ENCODE measurements at places on chromosomes 16 and 17.

DNA sequence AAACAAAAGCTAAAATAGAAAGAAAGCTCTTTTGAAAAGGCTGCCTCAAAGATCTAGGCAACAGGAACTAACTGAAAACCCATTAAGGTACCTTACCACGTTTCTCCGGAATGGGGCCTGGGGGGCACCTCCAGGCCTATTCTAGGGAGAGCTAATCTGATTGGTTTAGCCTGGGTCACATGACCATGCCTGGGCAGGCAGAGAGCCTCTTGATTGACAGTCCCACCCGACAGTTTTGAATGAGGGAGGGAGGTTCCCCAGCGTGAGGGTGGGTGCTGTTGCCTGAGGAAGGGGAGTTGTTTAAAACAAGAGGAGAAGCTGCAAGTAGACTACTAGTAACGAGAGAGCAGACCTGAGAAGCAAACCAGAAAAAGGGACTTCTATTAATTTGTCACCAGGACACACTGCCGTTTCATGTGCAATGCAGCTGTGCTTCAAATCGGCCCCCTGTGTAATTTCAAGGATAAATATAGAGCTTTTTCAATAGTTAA lies 143.4 kb upstream of the HS3ST2 start:
- no peak for DNase-seq

DNA sequence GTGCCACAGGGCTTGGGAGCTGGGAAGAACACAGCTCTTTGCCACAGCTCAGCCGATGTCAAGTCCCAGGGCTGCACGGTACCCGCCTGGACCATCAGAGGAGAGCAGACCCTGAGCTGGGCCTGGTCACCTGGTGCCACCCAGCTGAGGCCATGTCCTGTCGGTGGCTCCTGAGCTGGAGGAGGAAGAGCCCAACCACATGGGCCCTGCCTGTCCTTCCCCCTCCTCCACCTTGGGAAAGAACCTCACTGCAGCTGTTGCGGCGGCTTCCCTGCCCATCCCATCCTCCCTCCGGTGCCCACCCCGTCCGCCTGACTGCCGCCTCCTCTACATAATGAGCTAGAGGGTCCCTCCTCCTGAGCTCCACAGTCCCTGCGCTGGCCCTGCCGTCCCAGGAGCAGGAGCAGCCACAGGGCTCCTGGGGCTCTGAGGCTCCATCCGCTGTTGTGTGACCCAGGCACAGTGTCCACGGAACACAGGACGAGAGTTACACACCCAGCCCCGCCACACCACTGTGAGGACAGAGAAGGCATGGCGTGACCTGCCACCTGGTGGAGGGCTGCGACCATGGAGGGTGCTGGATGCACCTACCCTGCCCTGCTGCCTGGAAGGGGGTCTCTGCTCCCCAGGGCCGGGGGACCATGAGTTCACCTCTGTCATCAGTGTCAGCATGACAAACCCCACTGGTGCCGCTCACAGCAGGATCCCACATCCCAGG lies 21.4 kb upstream of the CHMP6 start:
- no peak for DNase-seq

GRCh38 chr17:57899822-57900221 lies 50.0 kb upstream of the MRPS23 start:
- no peak for DNase-seq

DNA sequence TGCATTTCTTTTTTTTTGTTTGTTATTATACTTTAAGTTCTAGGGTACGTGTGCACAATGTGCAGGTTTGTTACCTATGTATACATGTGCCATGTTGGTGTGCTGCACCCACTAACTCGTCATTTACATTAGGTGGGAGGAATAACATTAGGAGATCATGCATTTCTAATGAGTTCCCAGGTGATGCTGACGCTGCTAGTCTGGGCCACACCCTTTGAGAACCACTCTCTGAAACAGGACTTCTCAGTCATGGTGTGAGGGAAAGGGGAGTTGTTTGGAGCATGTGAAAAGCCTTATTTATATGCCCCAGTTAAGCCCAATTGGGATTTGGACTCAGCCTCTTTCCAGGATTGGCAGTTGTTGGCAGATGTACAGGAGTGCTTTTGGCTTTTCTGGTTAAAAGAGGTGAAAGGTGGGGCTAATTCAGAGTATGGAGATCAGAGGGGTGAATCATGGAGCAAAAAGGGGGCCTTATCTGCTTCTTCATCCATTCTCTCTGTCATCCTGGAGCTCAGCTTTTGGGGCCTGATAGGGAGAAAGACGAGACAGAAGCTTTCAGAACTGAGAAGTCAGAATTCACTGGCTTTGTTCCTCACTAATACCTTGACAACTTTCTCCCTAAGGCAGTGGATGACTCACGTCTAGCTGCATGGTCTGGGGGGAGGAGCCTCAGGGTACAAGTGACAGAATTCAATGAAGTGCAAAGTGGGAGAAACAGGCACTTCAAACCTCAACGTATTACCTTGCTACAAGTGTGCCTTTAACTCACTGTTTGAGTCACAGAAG lies 180.0 kb upstream of the CACNG3 start:
- no peak for DNase-seq

DNA sequence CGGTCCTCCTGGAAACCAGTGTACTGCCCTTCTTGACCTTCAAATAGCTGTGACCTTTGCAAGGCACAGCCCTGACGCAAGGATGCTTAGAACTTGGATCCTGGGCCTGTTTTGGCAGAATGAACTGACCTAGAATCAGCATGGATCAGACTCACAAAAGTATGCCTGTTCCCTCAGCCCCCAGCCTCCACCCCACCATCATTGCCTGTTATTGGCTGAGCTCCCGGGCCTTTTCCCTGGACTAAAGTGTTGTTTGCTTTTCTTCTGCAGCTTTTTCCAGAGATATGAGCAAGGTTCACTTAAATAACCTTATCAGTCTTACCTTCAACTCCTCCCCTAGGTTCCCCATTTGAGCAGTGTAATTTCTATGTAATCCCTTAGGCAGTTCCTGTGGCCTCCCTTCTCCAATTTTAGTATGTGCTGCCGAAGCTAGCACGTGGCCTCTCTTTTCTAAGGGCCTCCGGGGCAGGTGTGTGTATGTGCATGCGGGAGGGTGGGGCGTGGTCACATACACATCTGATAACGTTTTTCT lies 347.4 kb downstream of the MAF start:
- no peak for DNase-seq

DNA sequence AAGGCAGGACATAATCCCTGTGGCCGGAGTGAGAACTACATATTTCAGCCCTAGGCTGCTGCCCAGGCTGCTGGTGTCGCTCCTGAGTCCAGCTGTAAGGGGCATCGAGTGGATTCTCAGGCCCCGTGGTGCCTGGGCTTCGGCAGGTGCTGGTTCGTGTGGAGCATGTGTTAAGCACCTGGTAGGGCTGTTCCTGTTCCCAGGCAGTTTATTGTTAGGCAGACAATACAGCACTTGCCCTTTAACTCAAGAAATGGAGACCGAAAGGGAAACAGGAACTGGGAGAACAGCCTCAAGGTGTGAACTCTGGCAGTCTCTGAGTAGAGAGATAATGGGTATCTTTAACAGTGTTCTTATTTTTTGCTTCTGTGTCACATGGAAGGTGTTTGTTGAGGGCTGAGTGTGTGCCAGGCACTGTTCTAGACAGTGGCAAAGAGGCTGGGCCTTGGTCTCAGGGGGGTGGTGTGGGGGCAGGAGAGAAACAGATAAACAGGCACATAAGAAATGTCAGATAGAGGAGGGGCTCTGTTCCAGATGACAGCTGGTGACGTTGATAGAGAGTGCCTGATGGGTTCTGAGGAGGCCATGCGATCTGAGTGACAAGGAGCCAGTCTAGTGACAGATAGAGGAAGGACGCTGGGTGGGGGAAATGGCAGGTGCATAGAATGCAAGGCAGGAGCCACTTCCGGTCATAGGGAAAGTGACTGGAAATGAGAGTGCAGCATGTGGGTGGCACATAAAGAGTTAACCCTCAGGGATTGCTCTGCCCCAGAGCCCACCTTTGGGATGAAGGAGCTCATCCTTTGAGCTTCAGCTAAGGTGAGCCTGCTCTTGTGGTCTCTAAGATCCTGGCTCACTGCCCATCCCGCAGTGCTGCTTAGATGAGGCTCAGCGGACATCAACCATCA lies 33.8 kb downstream of the EPN2 start:
- no peak for DNase-seq

Data from fibroblast of the conjunctiva (primary cell).